ENCODE measurements at places on chromosomes 11 and 22. TPM values are rescaled to one million over a fixed set of nuclear protein-coding genes. Genes with fewer than 3 reads are reported as not detected.

The TTLL1 gene
- total RNA-seq, result 6.7 TPM

The MN1 gene
- total RNA-seq, result not detected

The MYBPC3 gene
- total RNA-seq, result not detected

The CCDC134 gene
- total RNA-seq, result 17.6 TPM

The MUC5AC gene
- total RNA-seq, result not detected

The KCNQ1 gene
- total RNA-seq, result 10.8 TPM

The OTOG gene
- not detected for total RNA-seq

The FXYD6 gene
- 0.61 TPM for total RNA-seq

The YDJC gene
- 47.1 TPM for total RNA-seq

The TEX54 gene
- total RNA-seq, result 0.53 TPM

The PKDREJ gene
- total RNA-seq, result not detected

The SPA17 gene
- 5.0 TPM for total RNA-seq

The ADM2 gene
- 7.4 TPM for total RNA-seq

The DLG2 gene
- 1.7 TPM for total RNA-seq

The ALDH3B2 gene
- total RNA-seq, result not detected

The HARBI1 gene
- 3.1 TPM for total RNA-seq

The OR4A15 gene
- total RNA-seq, result not detected

The APOL4 gene
- total RNA-seq, result 0.67 TPM

The GLYATL1 gene
- not detected for total RNA-seq

The RRAS2 gene
- 37.7 TPM for total RNA-seq

The CHADL gene
- 0.12 TPM for total RNA-seq

The CCT8L2 gene
- total RNA-seq, result not detected

The NXPE4 gene
- not detected for total RNA-seq

The TBCEL gene
- 6.0 TPM for total RNA-seq

The KRTAP5-11 gene
- not detected for total RNA-seq

The LRRN4CL gene
- 0.21 TPM for total RNA-seq

The MS4A6E gene
- total RNA-seq, result not detected

The KDM4E gene
- total RNA-seq, result not detected

The OR52A1 gene
- not detected for total RNA-seq

The SYT8 gene
- total RNA-seq, result not detected

The NEU3 gene
- total RNA-seq, result 13.6 TPM

The CRACR2B gene
- 1.8 TPM for total RNA-seq

The PNPLA5 gene
- not detected for total RNA-seq

The MED19 gene
- 14.1 TPM for total RNA-seq

The ASCL2 gene
- total RNA-seq, result 2.0 TPM

The RAC2 gene
- total RNA-seq, result 727 TPM

The CAVIN3 gene
- 27.3 TPM for total RNA-seq

The OR6A2 gene
- total RNA-seq, result not detected

The KCNQ1OT1 gene
- 0.19 TPM for total RNA-seq

The SERPING1 gene
- 0.43 TPM for total RNA-seq

The TSGA10IP gene
- total RNA-seq, result not detected

The CAPN1 gene
- total RNA-seq, result 111 TPM

The PRR5 gene
- total RNA-seq, result 11.8 TPM

The MB gene
- total RNA-seq, result not detected

The MOV10L1 gene
- total RNA-seq, result not detected

The OR52D1 gene
- not detected for total RNA-seq

The CPT1B gene
- total RNA-seq, result 36.9 TPM

The SNX32 gene
- 2.7 TPM for total RNA-seq

The LDHAL6A gene
- 0.19 TPM for total RNA-seq

The KCTD14 gene
- total RNA-seq, result not detected

The KBTBD3 gene
- total RNA-seq, result 7.0 TPM

The ACP2 gene
- 10.1 TPM for total RNA-seq

The OR2D2 gene
- not detected for total RNA-seq

The MS4A1 gene
- total RNA-seq, result not detected

The SGSM1 gene
- total RNA-seq, result 0.38 TPM
